ENCODE measurements at places on chromosomes 4 and X.

- DNase-seq = no peak
Measured at GRCh38 chr4:478373-478772, 20.6 kb downstream of the ZNF721 start.

DNA sequence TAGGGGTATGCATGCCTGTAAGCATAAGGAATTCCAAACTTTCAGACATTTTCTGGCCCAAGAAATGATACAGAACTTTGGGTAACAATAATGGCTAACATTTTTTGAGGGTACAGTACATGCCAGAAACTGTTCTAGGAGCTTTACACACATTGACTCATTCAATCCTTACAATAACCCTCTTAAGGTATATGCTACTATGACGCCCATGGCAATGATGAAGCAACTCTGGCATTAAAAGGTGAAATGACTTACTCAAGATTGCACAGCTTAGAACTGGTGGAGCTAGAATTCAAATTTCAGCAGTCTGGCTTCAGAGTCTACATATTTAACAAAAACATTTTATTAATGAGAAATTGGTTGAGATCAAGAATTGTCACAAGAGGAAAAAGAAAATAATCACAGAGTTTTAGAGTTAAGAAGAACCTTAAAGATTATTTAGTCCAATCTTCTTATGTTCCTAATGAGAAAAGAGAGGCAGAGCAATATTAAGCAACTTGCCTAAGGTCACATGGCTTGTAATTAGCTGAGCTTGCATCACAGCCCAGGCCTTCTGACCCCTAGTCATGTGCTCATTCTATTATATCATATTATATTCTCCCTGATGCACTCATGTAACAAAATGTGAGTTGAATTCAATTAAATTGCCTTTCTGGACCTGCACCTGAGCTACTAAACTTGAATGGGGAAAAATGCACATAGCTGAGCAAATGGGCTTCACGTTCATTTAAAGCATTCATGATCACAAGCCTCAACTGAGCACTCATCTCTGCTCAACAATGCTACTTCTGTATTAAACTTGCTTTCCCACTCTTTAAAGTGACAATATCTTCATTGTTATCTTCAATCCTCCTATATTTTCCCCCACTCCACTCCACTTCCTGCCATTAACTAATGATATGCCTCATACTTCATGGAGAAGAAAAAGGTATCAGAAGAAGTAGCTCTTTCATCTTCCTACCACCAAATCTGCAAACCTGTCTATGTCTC, 73.2 kb downstream of the ENOX2 start:
- DNase-seq = no peak

- no peak for DNase-seq
Measured at GRCh38 chr4:123994917-123995316, 598.3 kb downstream of the SPRY1 start.

DNA sequence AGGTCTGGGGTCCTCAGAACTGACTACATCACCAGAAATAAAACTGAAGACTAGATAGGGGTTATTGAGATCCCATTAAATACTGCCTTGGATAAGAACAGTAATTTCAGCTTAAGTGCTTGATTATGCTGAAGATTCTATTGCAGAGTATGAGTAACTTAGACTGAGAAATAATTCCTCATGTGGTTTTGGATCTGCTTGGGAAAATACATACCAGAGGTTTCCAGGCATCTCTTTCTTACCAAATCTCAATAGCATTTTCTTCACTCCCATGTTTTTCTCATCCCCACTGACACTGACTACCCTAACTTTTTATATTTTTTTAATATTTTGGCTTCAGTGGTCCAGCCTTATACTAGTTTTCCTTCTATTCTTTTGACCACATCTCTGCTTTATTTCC, 92.0 kb upstream of the TEX13D start:
- DNase-seq = no peak

- DNase-seq = peak; percentile 44
Measured at GRCh38 chrX:46588263-46588662, 14.7 kb downstream of the CHST7 start.

- DNase-seq = peak; percentile 54
Measured at GRCh38 chr4:144347121-144347520, 206.6 kb upstream of the GYPA start.

DNA sequence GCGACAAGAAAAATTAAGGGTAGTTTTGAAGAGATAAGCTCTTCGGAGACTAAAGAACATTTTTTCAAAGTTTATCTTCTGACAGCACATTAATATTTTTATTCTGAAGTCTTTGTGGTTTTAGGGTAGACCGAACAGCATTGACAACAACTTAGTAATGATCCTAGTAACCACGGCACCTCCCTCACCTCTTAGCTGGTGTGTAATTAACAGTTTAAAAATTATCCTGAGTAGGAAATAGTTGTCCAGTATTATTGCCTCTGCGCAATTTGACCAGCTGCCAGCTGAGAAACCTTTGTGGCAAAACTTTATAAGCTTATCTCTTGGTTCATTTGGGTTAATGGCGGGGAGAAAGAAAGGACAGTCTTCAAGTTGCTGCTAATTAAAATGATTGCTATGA, 213.6 kb downstream of the CBLL2 start:
- DNase-seq = no peak

DNA sequence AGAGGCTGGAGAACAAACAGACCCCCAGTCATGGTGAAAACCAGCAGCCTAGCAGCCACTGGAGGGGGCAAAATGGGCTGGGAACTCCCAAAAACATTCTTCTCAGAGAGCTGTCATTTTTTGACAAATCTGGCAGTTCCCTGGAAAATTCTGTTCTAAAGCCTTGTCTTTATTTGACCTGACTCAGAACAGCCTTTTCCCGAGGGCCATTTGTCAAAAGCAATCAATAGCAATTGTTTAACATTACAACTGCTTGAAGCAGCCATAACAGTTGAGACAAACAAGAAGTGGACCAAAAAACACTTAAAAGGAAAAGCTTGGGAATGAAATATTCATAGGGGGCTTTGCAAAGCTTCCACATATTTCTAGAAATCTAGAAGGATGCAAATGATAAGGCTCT, 39.6 kb downstream of the SOWAHB start:
- no peak for DNase-seq

DNA sequence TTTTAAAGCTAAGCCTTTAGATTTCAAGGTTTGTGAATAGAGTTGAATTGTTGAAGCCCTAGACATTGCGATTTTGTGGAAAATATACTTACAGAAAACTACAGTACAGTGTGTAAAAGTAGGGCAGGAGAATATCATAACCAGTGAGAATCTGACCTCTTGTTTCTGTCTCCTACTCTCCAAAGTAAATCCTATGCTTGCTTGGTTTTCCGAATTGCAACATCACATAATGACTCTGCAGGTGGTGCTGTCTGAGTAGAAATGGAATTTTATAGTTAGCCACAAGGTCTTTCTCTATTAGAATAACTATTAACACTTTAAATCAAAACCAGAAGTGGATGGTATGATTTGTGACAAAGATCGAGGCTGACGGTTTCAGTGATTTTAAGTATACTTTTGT, 505.6 kb downstream of the RAPGEF2 start:
- DNase-seq = no peak

GRCh38 chr4:48804584-48805301, 24.7 kb upstream of the FRYL start:
- peak; percentile 54 for DNase-seq

GRCh38 chr4:82282875-82283274, 90.9 kb downstream of the HNRNPD start:
- DNase-seq = no peak

DNA sequence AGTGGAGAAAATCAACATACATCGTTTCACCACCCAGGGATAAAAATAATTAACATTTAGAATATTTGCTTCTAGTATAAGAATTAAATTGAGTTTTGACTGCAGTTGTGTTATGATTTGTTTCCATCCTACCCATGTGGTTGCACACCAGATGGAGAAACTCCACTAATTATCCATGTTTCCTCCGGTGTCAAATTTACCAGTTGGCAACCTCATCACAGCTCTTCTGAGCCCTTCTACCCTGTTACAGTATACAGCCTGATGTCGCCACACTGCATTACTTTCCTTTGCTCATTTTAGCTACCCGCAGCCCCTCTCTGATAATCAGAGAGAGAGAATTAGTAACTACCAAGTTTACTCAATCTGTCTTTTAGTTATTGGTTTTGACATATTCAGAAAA, 411.2 kb downstream of the DTHD1 start:
- DNase-seq = no peak

GRCh38 chrX:23765868-23766267, 17.1 kb upstream of the SAT1 start:
- DNase-seq = no peak

- DNase-seq = no peak
Measured at GRCh38 chr4:185881430-185881829, 69.4 kb upstream of the SORBS2 start.

GRCh38 chr4:154471526-154472331, 19.9 kb downstream of the DCHS2 start:
- no peak for DNase-seq

DNA sequence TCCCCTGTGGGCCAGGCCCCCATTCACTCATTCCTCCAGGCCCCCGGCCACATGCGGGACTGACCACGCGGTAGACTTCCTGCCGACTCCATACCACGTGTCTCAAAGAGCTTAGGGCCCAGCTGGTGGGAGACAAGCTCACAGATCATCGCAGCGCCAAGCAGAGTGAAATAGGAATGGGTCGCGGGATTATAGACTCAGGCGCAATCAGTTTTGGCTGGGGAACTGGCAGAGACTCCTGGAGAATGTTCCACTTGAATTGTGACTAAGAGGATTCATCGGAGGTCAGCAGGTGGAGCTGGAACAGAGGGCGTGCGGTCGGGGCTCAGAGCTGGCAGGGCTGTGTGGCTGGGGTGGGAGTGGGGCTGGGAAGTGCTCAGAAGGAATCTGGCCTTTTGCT, 15.6 kb downstream of the ATP2B3 start:
- DNase-seq = no peak

- DNase-seq = no peak
Measured at GRCh38 chr4:6696611-6697010, 2.9 kb downstream of the S100P start.

DNA sequence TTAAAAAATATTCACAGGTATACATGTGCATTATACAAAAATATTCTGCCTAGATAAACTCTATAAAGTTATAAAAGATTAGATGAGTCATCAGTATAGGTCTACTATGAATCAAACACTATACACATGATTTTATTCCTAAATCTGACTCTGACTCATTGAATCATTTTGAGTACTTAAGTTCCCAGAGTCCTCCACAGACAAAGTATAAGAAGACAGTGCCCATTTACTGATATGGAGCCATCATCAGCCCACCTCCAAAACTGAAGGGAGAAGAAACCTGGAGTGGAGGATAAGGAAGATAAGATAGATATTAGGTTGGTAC, 28.7 kb upstream of the ANTXR2 start:
- peak; percentile 55 for DNase-seq

DNA sequence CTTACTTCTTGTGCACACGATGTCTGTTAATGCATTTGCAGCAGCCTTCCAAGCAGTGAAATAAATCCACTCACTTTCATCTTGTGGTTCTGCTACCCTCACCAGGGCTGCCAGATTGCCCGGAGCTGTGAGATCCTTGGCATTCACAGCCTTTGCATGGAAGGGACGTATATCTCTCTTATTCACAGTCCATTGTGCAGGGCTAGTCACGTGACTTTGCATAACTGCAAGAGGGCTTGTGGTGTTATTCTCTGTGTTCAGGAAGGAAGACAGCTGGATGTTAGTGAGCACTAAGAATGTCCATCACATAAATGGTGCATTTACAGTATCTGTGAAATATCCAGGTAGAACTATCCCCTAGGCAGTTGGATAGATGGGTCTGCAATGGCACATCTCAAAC, 96.5 kb upstream of the BEND4 start:
- no peak for DNase-seq

DNA sequence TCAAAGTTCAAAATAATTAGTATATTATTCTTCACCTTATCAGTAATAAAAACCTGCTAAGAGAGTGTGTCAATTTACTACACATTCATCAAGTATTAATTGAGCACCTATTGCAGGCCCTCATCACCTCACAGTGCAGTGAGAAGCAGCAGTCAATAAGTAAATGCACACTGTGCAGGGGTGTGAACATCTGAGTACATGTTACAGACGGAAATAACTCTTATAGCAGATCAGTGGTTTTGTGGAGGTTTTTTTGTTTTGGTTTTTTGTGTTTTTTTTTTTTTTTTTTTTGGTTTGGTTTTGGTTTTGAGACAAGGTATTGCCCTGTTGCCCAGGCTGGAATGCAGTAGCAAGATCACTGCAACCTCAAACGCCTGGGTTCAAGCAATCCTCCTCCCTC, 20.3 kb downstream of the KLF3 start:
- DNase-seq = no peak

- no peak for DNase-seq
Measured at GRCh38 chrX:130015181-130015580, 32.7 kb downstream of the BCORL1 start.

- DNase-seq = no peak
Measured at GRCh38 chr4:28654618-28655017, 1794.0 kb downstream of the STIM2 start.

- no peak for DNase-seq
Measured at GRCh38 chrX:105723966-105724735, 98.2 kb upstream of the NRK start.

- DNase-seq = peak; percentile 47
Measured at GRCh38 chrX:11329021-11329420, 35.8 kb downstream of the AMELX start.

DNA sequence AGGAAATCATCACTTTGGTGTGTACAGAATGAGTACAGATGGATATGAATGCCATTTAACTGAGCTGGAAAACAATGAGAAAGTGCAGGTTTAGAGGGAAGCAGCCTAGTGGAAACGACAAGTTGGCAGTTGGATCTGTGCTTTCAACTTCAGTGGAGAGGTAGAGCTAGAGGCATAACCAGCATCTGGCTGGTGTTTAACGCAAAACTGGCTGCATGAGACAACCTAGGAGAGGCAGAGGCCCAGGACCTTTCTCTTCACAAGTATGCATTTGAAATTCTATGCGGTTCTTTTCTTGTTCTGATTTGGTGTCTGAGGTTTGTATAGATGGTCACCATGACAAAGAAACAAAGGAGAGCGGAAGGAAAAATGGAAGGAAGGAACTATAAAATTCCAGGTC, 63.1 kb downstream of the ANXA5 start:
- no peak for DNase-seq

GRCh38 chr4:73765296-73765695, 24.9 kb downstream of the CXCL8 start:
- DNase-seq = no peak

GRCh38 chr4:175127314-175127713, 209.2 kb downstream of the ADAM29 start:
- DNase-seq = no peak

DNA sequence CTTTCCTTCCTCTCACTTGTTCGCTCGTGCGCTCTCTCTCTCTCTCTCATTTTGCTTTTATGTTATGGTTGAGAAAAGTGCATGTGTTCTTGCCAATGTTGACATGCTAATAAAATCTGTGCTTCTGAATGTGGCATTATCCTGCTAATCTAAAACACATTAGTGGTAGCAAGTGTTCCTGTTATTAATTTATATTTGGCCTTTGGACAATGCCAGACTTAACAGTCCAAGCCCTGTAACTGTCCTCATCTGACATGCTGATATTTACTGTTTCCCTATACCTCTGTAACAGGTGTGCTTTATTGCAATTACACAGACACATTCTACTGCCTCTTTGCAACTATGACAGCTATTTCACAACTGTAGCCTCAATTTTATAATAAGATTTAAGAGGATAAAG, 2.7 kb downstream of the PPARGC1A start:
- no peak for DNase-seq

- DNase-seq = no peak
Measured at GRCh38 chr4:87979810-87980209, 4.3 kb downstream of the SPP1 start.

Data from suppressor macrophage treated with lipopolysaccharide for 1 hour (primary cell).